ENCODE measurements at places on chromosomes 3 and 15.

DNA sequence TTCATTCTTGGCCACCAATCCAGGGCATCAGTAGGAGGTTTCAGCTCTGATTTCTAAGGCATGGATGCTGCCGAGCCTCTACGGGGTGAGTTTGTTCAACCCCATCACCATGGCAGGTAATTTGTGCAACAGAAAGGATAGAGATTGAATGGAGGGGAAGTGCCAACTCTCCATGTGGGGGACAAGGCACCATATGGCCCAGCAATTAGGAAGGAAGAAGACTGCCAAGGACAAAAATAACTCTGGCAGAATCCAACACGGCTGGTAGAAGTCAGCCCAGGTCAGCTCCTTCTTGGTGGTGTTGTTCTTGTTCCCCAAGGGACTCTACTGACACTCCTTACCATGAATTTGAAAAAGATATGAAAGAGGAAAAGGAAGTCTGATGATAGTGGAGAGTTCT, 503.9 kb downstream of the MAGI1 start:
- DNase-seq: no peak

GRCh38 chr3:31364188-31364587, 168.5 kb upstream of the STT3B start:
- DNase-seq: no peak

DNA sequence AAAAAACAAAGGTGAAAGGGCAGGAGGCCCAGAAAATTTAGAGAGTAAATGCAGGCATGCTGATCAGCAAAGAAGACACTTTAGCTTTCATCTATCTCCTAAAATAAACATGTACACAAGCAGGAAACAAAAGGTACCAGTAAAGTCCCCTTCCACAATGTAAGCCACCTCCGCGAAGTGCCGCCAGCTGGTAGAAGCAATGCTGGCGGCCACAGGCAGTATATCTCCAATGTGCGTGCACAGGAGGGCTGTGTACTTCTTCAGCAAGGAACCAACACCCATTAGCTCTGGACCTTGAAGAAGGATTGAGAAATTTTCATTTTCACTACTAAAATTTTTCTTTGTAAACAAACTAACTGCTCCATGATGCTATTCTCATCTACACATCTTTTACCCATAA, 75.4 kb downstream of the HERC2 start:
- no peak for DNase-seq

- no peak for DNase-seq
These were observed 28.0 kb upstream of the MNS1 start for GRCh38 chr15:56492791-56493555.

DNA sequence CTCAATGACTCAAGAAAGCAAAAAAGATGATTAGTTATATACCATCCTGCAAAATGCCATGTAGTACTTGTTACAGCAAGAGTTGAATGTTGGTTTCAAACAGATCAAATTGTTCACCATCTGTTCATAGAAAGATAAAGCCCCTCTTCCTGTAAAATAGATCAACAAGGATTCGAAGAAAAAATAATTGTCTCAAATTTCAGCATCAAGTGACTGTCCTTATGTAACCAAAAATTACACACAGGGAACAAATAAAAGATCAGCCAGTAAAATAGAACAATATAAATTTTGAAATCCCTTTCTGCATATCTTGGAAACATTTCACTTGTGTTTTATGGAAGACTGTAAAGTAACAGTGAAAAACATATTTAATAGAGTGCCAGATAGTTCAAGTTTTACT, 165.1 kb upstream of the STAC start:
- no peak for DNase-seq

GRCh38 chr15:85100186-85100937, 118.7 kb downstream of the PDE8A start:
- no peak for DNase-seq

DNA sequence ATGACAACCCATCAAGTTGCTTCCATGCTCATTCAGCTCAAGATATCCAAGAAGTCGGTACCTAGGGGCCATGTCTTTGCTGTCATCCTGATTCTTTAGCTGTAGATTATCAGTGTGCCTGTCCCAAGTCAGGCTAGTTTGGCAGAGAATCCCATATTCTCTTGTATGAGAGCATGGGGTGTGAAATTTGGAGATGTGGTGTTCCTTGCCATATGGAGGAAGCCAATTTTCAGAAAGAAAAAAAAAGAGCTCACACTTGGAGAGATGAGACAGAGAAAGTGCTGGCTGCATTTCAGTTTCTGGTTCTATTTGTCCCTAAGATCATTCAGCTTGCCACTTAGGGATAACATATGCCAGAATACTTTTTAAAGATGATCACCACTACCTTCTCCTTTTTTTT, 52.3 kb upstream of the SLC4A7 start:
- no peak for DNase-seq

DNA sequence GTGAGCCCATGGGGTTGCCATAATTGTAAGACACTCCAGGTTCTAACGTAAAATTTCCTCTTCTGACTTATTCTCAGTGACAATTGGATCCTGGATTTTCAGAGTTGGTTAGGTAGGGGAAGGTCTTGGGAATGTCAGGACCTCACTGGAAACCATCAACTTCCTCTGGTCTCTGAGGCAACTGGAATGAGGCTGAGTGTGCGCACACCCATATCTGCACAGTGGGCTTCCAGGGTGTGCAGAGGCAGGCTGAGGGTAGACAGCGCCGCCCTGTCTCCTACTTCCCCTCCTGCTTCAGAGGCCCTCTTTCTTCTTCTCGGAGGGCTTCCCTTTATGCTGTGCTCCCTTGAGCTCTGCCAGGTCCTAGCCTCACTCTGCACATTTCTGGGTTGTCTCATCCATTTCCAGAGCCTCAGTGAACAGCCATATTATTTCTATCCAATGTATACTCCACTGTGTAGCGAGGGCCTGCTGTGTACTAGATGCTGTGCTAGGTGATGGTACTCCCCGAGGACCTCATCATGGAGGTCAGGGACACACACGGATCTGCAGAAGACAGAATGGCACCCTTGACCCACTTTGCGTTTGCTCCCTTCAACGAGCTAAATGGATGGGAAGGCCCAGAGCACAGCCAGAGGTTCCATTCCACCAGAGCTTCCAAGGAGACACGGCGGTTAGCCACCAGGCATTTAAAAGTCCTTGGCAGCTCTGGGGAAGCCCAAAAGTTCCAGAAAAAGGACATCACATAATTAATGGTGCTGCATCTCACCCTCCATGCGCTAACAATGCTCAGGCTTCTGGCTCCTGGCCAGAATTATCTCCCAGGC, 18.3 kb downstream of the ACAA1 start:
- no peak for DNase-seq

- no peak for DNase-seq
These were observed 141.9 kb downstream of the LPP start for GRCh38 chr3:188295876-188296275.

DNA sequence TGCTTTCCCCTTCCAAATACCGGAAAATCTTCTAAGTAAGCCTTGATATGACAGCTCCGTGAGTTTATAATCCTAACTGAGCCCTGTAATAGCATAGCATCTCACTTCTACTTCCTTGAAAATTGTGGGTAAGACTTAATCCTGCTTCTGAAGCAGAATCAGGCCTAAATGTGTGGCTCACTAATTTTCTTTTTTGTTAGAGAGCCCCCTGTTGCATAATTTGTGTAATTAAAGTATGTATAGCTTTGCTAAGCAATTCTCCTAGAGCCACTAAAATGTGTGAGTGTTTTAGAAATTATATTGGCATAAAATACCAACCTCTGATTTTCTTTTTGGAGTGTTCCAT, 304.4 kb downstream of the FGF12 start:
- no peak for DNase-seq

DNA sequence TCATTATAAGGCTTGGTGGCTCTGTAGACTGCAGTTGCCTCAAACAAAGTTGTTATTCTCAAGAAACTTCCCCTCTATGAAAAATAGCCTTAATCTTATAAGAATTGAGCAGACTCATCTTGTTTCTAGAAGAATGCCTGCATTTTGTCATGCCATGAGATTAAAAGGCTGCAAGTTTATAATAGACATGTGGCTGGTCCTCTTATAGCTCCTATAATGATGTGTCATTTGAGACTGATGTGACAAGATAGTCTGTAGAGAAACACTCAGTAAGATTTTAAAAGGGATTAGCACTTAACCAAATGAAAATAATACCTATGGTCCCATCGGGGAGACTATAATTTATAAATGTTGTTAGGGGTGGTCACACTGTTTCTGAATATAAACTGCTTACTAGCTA, 312.5 kb downstream of the OXSM start:
- DNase-seq: no peak

DNA sequence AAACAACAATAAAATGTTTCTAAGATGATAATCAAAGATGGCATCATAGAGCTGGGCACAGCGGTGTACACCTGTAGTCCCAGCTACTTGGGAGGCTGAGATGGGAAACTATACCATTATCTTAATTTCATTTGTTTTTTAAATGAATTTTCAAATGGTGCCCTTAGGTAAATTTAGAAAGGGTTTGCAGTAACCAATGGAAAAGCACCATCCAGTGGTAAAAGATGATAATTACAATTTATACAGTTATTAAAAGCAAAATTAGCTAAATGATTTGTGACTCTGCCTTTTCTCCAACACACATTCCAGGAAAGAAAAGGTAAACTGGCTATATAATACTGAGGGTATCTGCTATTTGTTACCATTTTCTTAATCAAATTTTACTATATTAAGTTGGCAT, 14.4 kb upstream of the ANKRD28 start:
- no peak for DNase-seq

GRCh38 chr15:81050805-81051204, 50.1 kb downstream of the TLNRD1 start:
- DNase-seq: no peak

- DNase-seq: no peak
These were observed 24.4 kb upstream of the PLSCR2 start for GRCh38 chr3:146493761-146494160.

DNA sequence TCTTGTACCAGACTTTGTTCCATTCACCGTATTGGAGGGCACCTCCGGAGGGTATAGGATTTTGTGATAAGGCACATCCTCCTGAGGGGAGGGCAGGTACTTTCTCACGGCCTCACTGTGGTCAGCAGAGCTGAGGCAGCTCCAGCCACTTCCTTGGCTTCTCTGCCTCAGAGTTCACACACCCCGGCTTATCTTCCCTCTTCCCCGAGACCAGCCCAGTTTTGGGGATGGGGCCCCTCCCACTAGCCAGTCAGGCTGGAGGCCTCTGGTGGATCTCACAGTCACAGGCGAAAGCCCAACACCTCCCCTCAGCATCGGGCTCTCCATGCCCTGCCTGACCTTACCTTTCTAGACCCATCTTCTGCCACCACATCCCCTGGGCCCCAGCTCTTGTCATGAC, 316.2 kb upstream of the CTDSPL start:
- DNase-seq: no peak

DNA sequence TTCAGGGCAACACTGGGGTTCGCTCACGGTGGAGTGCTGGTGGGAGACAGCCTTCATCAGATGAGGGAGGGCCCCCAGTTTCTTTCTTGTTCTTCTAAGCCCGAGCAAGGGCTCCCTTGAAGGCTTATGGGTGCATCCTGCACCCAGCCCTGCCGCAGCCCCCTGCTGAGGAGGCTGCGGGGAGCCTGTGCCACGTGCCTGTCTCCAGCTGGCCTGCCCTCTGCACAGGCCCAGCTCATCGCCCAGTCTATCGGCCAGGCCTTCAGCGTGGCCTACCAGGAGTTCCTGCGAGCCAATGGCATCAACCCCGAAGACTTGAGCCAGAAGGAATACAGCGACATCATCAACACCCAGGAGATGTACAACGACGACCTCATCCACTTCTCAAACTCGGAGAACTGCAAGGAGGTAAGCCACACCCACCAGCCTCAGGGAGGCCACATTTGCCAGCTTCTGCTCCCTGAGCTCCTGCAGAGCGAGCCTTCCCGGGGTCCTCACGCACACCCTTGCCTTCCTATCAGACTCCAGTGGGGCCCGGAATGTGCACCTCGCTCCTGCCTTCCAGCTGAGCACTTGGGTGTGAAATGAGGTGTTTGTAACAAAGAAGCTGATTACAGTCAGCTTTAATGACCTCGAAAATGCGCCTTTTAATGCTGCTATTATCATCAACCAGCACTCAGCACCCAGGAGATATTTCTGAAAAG, 164.3 kb downstream of the NSMCE3 start:
- no peak for DNase-seq

- DNase-seq: no peak
These were observed 96.9 kb upstream of the TBL1XR1 start for GRCh38 chr3:177294221-177294620.

- DNase-seq: no peak
These were observed 48.6 kb downstream of the RARB start for GRCh38 chr3:25476639-25477038.

DNA sequence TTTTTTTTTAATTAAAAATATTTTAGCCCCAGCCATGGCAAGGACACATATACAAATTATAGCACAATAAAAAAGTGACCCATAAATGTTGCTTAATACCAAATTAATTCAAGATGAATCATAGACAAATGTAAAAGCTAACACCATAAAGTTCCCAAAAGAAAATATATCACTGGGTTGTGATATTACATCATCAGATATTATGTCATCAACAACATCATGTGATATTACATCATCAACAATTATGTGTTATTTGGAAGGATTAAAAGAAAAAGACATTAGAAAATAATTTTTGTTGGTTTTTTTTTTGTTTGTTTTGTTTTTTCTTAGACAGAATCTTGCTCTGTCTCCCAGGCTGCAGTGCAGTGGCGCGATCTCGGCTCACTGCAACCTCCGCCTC, 34.5 kb upstream of the ABHD10 start:
- no peak for DNase-seq

GRCh38 chr3:105598042-105598796, 231.5 kb downstream of the ALCAM start:
- no peak for DNase-seq

DNA sequence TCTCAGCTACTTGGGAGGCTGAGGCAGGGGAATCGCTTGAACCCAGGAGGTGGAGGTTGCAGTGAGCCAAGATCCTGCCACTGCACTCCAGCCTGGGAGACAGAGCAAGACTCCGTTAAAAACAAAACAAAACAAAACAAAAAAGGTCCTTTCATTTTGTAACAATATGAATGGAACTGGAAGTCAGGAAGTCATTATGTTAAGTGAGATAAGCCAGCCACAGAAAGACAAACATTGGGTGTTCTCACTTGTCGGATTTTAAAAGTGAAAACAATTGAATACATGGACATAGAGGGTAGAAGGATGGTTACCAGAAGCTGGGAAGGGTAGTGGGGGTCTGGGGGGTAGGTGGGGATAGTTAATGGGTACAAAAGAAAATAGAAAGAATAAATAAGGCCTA, 12.5 kb upstream of the B3GALNT1 start:
- no peak for DNase-seq

DNA sequence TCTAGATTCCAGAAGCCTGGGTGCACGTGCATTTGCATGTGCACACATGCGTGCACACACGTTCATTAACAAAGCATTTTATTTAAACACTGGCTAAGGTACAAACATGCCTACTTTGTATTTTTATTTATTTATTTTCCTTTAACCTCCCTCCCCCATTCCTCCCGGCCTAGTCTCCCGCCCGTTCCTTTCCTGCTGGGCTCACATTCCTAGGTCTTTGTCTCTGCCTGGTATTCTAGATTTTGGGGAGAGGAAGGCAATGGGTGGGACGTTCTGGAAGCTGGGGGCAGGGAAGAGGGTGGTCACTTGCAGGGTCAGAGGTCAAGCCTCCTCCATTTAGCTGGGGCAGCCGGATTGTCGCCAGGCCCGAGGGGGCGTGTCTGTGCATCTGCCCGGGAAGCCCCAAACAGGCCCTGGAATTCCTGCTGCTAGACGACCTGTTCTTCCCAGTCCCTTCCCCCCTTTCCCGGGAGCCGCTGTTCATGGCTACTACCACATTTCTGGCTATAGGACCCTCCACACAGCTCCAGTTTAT, 51.8 kb downstream of the TRIM71 start:
- DNase-seq: no peak

GRCh38 chr15:52334491-52335160, 39.0 kb upstream of the MYO5C start:
- DNase-seq: no peak
